ENCODE measurements at places on chromosomes 13 and 19.

DNA sequence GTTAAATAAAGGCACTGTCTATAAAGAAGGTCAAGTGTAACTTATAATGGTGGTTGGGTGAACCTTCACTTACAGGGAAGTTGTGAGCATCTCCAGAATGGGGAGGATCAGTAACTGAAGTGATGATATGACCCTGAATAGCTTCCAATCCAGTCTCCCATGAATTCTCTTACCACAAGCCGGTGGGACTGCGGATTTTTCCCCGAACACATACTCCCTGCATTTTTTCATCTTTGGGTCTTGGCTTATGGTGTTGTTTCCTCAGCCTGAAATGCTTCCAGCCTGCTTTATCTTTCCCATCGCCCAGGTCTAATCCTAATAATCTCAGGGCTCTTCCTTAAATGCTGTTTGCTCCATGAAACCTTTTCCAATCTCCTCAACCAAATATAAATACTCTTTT is 2.0 kb upstream of the CSNK1A1L start:
- H3K4me1 ChIP-seq = no peaks in the 10 kb centered on the region
- no peak for DNase-seq
- H3K4me3 ChIP-seq = no peak overlapping the region
- H3K27ac ChIP-seq = no peak overlapping the region

DNA sequence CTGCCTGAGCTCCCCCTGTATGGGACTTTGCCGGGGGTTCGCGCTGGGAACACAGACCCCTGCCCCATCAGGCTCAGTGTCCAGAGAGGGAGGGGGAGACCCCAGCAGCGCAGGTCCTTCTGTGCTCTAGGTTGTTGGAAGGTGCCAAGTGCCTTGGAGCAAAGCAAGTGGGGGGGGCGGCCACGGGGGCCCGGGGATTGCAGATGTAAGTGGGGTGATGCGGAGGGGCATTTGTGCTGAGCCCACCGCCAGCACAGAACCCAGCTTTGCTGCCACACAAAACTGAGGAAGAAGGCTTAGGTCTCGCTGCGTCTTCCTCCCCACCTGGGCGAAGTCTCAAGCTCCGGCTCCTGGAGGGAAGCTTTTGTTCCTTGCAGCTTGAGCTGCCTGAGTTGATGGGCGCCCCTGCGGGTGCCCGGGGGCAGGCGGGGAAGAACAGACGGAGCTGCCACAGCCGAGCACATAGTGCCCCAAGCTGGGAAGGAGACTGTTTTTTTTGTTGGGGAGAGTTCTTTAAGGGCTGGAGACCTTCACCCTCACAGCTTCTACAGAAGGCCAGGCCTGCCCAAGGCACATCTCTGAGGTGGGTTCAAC is 1.5 kb upstream of the NTN5 start:
- no peaks in the 10 kb centered on the region for H3K36me3 ChIP-seq
- H3K27me3 ChIP-seq = no peaks in the 10 kb centered on the region
- DNase-seq = no peak
- H3K27ac ChIP-seq = no peak overlapping the region
- H3K4me1 ChIP-seq = peaks cover 6% of the 10 kb centered on the region

DNA sequence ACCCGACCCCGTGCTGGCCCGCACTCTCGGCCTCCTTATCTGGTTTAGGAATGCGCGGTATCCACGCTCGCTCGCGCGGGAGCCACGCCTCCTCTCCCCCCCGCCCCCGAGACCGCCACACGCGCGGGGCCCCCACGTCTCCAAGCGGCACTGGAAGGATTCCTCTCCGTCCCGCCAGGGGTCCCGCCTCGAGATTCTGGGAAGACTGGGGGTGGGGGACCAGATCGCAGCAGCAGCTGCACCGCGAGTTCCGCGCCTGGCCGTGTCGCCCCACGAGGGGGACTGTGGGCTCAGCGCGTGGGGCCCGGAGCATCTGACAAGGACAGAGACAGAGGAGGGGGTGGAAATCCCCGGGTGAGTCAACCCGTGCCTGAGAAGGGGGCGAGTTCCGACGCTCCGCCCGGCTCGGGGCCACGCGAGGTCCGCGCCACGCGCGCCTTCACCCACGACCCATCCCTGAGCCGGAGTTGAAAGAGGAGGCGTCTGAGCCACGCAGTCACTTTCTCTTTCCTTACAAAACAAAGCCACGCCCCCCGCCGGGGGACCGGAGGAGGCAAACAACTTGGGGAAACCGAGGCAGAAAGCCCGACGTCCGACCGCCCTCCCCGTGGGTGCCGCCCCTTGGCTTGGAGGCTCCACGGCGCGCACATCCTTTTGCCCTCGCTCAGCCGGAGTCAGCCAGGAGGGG is 814 bp downstream of the S1PR2 start:
- H3K4me1 ChIP-seq = peaks cover 18% of the 10 kb centered on the region
- H3K27ac ChIP-seq = peak overlapping the region; percentile 83
- peak overlapping the region; percentile 84 for H3K4me3 ChIP-seq
- H3K36me3 ChIP-seq = no peaks in the 10 kb centered on the region
- no peaks in the 10 kb centered on the region for H3K27me3 ChIP-seq

DNA sequence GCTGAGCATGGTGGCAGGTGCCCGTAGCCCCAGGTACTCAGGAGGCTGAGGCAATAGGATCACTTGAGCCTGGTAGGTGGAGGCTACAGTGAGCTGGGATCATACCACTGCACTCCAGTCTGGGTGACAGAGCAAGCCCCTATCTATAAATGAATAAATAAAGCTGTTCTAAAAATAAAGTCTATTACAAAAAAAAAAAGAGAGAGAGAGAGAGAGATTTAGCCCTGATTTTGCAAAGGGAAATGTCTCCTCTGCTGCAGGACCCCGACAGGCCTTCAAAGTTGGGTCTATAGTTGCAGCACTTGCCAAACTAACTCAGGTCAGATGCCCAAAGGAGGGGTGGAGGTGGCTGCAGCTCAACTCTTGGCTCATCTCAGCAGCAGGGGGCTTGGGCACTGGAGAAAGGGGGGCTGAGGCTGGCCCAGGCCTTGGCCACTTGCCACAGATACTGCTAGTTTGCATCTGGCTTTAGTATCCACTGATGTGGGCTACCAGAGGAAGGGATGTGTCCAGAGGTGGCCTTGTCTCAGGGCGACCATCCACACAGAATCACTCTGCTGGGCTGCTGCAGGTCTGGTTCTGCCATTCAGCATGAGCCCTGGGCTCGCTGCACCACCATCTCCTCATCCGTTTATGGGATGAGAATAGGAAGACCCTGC is 30.8 kb upstream of the AKT2 start:
- H3K4me3 ChIP-seq = no peak overlapping the region
- DNase-seq = no peak
- peaks cover 11% of the 10 kb centered on the region for H3K4me1 ChIP-seq
- peaks cover 15% of the 10 kb centered on the region for H3K36me3 ChIP-seq

GRCh38 chr19:54469496-54469934 is 3.6 kb downstream of the CDC42EP5 start:
- H3K4me1 ChIP-seq = peaks cover 12% of the 10 kb centered on the region
- H3K27ac ChIP-seq = no peak overlapping the region
- H3K27me3 ChIP-seq = peaks cover 46% of the 10 kb centered on the region
- no peak overlapping the region for H3K4me3 ChIP-seq
- DNase-seq = no peak

DNA sequence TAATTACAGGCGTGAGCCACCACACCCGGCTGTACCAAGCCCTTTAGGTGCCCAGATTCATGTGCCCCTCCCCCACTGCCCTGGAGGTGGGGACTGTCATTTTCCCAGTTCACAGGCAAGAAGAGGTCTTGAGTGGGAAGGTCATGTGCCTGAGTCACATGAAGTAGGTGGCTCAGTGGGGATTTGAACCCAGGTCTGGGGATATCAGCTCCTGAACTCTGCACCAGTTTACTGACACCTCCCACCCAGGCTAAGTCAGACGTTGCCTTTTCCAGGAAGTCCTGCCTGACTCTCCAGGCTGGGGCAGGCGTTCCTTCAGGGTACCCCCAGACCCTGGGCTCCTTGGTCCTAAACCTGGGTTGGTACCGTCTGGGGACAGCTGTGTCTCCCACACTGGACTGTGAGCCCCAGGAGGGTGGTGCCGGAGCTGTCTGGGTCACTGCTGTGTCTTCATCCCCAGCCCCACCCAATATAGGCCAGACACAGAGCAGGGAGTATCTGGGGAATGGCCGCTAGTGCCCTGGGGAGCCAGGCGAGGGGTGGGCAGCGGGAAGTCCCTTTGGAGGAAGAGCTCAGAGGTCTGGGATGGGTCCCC is 8.6 kb downstream of the VASP start:
- peaks cover 25% of the 10 kb centered on the region for H3K36me3 ChIP-seq
- H3K4me1 ChIP-seq = peaks cover 61% of the 10 kb centered on the region
- no peaks in the 10 kb centered on the region for H3K27me3 ChIP-seq
- no peak for DNase-seq
- no peak overlapping the region for H3K4me3 ChIP-seq

GRCh38 chr19:30223866-30224688 is 148.1 kb upstream of the ZNF536 start:
- no peak overlapping the region for H3K4me3 ChIP-seq
- peaks cover 25% of the 10 kb centered on the region for H3K4me1 ChIP-seq
- no peak for DNase-seq
- H3K27me3 ChIP-seq = peaks cover 64% of the 10 kb centered on the region
- peaks cover 5% of the 10 kb centered on the region for H3K36me3 ChIP-seq

DNA sequence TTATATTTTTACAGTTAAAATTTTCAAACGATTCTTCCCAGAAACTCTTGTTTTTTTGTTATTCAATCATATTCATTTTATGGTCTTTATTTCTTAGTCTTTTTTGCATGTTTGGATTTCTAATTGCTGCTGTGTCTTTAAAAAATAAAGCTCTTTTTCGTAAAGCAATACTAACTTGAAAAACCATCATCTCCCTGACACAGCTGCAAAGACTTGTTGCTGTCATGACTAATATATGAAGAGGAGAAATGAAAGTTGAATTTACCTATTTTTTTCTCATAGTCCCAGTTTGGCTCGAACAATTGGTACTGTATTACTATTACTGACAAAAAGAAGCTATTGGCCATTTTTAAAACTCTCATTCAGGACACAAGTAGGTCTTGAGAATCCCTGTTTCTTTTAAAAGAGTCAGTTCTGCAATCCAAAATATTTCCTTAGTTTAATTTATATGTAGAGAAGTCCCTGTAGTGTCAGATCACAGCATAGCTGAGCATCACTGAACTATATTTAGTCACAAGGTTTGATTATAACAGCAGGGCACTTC is 12.1 kb upstream of the SPART start:
- H3K4me1 ChIP-seq = peaks cover 3% of the 10 kb centered on the region
- no peak overlapping the region for H3K4me3 ChIP-seq
- H3K27me3 ChIP-seq = peaks cover 3% of the 10 kb centered on the region
- H3K27ac ChIP-seq = no peak overlapping the region
- no peaks in the 10 kb centered on the region for H3K36me3 ChIP-seq
- DNase-seq = no peak

DNA sequence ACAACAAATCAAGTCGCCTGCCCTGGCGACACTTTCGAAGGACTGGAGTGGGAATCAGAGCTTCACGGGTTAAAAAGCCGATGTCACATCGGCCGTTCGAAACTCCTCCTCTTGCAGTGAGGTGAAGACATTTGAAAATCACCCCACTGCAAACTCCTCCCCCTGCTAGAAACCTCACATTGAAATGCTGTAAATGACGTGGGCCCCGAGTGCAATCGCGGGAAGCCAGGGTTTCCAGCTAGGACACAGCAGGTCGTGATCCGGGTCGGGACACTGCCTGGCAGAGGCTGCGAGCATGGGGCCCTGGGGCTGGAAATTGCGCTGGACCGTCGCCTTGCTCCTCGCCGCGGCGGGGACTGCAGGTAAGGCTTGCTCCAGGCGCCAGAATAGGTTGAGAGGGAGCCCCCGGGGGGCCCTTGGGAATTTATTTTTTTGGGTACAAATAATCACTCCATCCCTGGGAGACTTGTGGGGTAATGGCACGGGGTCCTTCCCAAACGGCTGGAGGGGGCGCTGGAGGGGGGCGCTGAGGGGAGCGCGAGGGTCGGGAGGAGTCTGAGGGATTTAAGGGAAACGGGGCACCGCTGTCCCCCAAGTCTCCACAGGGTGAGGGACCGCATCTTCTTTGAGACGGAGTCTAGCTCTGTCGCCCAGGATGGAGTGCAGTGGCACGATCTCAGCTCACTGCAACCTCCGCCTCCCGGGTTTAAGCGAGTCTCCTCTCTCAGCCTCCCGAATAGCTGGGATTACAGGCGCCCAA is at the start of gene LDLR:
Gene LDLR (plus strand): TSS at position 210 of the 760 bp plus-strand sequence. CDS start 86 bp downstream, at position 296.
- H3K27ac ChIP-seq = peak within 1 kb of the TSS; percentile 99
- H3K27me3 ChIP-seq = no peaks in the 10 kb centered on the region

- H3K27me3 ChIP-seq = peaks cover 5% of the 10 kb centered on the region
- no peak for DNase-seq
- H3K27ac ChIP-seq = no peak overlapping the region
- H3K36me3 ChIP-seq = no peaks in the 10 kb centered on the region
- no peaks in the 10 kb centered on the region for H3K4me1 ChIP-seq
Observed at GRCh38 chr13:76845865-76846264, 40.3 kb downstream of the KCTD12 start.

All from activated CD4-positive, alpha-beta T cell treated with anti-CD3 and anti-CD28 coated beads, Interleukin-2, amount 10 ng/mL, durations not matched to agents 7 days and 5 days (primary cell).